ENCODE measurements at places on chromosomes 11 and 22.

- no peak for DNase-seq
These were observed 77.6 kb downstream of the LRRC32 start for GRCh38 chr11:76592961-76593360.

DNA sequence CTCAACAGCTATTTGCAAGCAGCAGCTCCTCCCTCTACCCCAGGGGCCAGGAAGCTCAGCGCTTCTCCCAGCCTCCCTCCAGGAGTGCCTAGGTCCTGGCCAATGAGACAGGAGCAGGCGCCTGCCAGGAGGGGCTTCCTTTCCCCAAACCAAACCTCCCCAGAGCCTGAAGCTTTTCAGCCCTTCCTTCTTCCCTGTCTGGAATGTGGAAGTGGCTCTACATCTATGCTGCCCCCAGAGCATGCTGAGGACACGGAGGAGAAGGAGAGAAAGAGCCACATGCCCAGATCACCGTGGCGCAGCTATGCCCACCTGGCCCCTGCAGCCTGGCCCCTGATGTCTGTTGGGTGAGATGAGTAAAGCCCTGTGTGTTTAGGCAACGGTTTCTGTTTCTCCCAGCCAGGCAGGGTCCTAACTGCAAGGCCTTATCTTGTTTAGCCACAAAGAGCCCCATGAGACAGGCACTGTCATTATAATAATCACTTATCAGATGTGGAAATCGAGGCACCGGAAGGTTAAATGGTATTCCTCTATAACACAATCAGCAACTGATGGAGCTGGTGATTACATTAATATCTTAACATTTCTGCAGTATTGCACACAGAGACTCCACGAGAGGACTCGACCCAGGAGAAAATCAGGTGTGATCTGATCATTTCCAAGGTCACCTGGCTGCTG lies 315.8 kb downstream of the CTTN start:
- no peak for DNase-seq

GRCh38 chr22:29308148-29308790 lies 1.8 kb downstream of the GAS2L1 start:
- DNase-seq = peak; percentile 53

DNA sequence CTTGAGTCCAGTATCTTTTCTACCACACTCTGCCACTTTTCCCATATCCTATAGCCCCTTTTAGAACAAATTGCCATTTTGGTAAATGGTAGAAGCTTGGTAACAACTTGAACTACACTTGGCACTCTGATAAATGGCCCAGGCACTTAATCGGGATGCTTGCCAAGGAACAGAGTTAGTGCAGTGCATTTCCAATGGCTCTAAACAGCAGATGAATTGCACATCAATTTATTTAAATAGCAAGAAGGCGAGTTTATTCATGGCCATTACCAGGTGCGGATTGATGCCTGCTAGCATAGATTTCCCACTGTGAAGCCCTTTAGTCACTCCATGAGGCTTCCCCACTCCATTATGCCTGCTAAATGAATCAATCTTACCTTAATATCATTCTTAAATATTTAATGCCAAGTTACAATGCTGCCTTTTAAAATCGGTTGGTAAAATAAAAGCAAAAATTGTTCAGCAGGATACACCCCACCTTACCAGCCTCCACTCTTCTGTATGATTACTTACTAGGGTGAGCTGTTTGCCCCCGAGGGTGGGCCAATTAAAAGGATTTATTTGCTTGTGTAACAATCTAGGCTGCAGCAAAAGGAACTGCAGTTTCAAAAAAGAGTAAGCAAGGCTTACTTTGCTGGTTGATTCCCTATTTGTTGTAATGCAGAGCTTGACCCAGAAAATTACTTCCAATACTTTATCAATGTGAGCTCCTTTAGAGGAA lies 136.0 kb upstream of the ARHGAP42 start:
- no peak for DNase-seq

DNA sequence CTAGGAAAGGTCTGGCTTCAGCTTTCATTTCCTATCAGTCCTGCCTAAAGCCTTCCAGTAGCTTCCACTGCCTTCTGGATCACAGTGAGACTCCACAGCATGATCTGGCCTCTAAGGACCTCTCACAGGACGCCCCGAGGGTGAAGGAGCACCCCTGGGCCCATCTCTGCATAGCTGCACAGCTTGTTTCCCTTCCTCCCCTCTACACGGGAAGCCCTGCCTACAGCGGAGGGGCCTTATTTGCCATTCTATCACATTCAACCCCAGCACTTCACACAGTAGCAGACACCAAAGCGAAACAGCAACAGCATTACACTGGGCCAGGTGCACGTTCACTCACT lies 162.3 kb upstream of the GRK3 start:
- no peak for DNase-seq

- DNase-seq = no peak
These were observed 2.9 kb downstream of the IL18 start for GRCh38 chr11:112161012-112161411.

DNA sequence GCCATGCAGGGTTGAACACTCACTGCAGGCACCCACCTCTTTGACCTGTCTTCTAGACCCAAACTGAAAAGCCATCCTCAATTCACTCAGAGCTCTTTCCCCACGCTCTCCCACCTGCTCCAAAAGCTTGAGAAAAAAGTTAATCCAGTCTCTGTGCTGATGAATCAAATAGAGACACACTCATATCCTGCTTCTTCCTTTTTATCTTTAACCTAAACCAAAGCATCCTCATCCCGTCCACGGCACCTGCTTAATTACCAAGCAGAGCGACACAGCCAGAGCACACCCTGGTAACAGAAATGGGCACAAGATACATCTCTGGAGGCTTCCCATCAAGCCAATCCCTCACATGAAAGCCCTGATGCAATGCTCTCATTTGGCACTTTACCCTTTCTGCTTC lies 102.6 kb downstream of the PLEKHA7 start:
- DNase-seq = no peak

DNA sequence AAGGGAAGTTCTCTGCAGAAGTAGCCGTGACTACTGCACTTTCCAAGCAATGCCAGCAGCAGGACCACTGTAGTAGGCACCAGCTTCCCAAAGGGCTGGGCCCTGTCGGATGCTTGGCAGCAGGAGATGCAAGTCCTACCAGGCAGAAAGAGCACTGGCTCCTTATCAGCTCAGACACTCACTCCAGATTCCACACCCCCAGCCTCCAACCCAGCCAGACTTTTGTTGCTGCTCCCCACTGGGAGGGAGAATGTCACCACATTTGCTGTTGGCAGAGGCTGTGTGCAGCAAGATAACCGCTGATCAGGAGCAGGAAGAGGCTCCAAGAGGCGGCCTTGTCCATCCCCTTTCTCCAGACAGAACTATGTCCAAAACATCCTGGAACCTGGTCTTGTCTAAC lies 118.7 kb downstream of the C11orf58 start:
- DNase-seq = peak; percentile 85

DNA sequence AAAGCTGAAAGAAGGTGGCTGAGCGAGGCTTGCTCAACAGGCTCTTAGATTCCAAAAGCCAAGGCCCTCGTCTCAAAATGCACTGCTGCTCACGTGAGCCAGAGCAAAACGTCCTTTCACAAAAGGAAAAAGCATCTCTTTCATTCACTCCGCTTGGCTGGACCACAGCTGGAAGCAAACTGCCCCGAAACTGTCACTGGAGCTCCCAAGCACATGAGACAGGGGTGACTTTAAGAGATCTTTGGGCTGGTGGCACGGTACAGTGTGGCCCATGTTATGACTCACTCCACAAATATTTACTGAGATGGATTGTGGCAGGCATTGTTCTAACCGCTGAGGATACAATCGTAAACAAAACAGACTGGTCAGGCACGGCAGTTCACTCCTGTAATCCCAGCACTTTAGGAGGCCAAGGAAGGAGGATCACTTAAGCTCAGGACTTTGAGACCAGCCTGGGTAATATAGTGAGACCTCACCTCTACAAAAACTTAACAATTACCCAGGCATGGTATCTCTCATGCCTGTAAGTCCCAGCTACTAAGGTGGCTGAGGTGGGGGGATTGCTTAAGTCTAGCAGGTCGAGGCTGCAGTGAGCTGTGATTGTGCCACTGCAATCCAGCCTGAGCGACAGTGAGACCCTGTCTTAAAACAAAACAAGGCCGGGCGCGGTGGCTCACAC lies 3.6 kb downstream of the PLA2G6 start:
- no peak for DNase-seq

GRCh38 chr11:2582946-2583604 lies 116.7 kb downstream of the KCNQ1OT1 start:
- no peak for DNase-seq

Data from erythroblast (primary cell).